ENCODE measurements at places on chromosomes 16 and 17.

- DNase-seq: no peak
Measured at GRCh38 chr16:85950136-85950918, 51.4 kb downstream of the IRF8 start.

DNA sequence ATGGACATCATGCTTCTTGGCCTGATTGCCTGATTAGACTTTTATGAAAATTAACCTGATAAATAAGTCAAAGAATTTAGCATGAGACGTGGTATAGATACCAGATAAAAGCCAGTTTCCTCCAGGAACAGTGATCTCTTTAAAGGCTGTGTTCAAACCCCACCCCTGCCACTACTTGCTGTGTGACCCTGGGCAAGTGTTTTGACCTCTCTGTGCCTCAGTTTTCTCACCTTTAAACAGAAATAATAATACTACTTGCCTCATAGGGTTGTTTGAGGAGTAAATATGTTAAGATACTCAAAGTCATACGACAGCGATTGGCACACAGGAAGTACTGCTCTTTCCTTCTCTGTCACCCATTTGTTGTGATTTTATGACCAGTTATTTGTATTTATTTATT is 115.5 kb downstream of the MAF start:
- no peak for DNase-seq

GRCh38 chr16:3662601-3663000 is 8.1 kb downstream of the DNASE1 start:
- DNase-seq: no peak

- DNase-seq: no peak
Measured at GRCh38 chr17:77544347-77545110, 403.8 kb downstream of the SEC14L1 start.

DNA sequence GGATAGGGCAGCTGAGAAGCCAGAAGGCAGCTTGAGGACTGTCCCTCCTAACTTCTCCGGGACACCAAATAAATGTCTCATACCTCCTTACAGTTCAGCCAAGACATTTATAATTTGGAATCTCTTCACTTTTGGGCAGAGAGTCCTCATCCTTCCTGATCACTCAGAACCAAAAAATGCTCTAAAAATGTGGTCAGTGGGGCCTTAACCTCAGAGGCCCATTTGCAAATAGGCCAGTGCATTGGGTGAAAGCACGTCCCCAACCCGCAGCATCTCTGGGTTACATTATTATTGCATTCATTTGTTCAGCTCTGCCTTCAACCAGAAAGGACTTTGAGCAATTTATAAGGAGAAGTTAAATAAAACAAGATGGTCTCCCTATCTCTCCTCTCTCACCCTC is 112.4 kb upstream of the IRX3 start:
- DNase-seq: no peak

- DNase-seq: no peak
Measured at GRCh38 chr17:2171702-2172076, 116.8 kb downstream of the HIC1 start.

DNA sequence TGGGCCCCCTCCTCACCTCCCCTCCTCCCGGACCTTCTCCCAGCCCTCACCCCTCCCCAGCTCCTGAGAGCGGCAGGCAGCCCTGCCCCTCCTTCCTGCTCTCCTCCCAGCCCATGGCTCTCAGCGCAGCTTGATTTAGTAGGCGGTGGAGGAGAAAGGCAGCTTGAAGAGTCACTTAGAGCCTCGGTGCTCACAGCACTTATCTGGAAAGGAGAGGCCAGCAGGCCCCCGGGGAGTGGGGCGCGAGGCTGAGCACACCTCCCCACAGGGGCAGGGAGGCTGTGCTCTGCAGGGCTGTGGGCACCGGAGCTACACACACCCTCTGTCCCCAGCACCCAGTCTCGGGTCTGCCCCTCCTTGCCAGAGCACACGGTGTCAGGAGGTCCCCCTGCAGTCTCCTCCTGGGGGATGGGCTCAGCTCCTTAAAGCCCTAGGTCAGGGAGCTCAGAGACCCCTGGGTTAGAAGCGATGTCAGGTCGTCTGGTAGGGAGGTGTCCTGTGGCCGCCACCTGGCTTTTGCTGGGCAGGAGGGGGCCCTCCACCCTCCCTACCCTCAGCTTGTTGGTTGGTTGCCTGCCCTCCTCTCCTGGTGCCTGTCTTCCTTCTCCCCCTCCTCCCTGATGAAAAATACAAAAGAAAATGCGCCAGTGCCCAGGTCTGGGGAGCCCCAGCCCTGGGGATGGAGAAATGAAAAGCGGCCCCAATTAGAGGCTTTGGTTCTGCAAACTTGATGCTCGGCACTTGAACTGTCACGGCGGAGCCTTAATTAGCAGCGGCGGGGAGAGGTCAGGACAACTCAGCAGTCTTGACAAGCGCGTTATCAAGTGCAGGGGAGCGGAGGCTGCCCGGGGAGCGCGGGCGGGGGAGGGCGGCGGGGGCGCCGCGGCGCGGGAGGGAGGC is 151.1 kb upstream of the GSE1 start:
- peak; percentile 44 for DNase-seq

DNA sequence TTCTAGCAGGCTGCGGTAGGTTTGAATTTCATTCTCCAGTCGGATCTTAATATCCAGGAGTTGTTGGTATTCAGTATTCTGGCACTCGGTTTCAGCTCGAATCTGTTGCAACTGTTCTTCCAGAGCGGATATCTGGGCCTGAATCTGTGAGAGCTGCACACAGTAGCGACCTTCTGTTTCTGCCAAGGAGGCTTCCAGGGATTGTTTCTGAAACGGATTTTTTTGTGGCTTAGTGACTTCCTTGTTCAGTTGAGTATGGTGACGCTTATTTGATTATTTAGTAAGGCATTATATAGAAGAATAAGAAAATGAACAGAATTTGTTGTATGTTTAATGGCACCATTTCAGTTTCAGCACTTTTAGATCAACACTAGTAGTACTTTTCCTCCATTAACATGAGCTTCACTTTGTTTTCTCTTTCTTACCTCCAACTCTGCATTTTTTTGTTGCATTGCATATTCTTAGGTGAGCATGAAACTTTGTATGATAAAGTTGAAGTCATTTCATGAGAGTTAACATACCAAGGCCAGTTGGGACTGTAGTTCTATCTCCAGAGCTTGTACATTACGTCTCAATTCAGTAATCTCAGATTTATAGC is 2.8 kb downstream of the KRT10 start:
- peak; percentile 27 for DNase-seq

DNA sequence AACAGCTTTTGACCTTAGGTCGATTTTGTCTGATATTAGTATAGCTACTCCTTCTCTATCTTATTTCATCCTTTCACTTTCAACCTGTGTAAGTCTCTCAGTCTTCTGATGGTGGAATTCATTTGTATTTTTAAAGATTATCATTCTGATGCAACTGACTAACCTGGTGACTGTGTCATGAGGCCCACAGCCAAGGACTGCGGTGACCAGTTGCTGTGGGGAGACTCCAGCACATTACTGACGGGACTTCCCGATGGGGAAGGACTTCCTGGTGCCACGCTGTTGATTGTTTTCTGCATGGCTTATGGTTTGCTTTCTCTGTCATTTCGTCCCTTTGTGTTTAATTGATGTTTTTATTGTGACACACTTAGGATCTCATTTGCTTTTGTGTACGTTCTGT is 34.2 kb downstream of the RMI2 start:
- DNase-seq: no peak

DNA sequence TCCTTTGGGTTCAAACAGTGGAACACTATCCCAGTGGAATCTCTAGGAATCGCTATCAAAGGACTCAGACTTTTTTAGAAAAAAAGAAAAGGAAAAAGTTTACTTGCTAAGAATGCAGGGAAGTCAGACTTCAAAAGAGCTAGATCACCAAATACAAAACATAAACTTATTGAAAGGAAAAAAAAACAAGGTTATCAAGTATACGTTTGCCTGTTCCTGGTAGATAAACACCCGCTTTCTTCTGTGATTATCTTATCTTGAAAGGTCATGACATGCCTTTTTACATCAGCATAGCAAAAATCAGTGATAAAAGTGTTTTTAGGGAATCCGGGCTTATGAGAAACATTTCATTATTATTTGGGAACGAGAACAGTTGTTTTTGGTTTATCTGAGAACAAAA is 129.3 kb upstream of the TMEM97 start:
- DNase-seq: no peak

DNA sequence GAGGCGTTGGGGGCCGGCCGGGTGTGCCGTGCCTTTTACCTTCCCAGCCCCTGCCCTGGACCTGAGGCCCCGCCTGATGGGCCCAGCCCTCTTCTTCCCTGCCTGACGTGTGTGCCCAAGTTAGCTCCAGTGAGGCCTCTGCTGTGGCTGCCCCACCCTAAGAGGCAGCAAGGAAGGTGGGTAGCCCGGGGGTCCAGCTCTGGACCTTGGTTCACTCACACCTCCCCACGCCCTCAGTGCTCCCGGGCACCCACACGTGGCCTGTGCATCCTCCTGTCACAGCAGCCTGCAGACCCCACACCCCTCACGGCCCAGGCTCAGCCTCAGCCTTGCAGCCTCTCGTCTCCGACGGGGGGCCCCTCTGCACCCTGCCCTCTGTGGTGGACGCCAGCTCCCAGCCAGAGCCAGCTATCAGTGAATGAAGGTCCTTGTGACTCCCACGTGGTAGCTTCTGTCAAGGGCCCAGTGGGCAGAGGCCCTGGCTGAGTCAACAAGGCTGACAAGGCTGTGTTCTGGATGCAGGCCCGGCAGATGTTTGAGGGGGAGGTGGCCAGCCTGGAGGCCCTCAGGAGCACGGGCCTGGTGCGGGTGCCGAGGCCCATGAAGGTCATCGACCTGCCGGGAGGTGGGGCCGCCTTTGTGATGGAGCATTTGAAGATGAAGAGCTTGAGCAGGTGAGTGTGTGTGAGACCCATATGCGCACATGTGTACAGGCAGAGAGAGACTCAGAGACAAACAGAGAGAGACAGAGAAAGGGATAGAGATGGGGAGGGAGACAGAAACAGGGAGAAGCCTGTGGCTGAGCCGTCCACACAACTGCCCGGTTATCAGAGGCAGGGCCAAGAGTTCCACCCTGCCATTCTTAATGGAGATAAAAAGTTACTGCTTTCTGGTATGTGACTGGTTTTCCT is 2.8 kb downstream of the FN3K start:
- DNase-seq: peak; percentile 57

- DNase-seq: no peak
Measured at GRCh38 chr16:15948532-15949209, 745 bp upstream of the ABCC1 start.

DNA sequence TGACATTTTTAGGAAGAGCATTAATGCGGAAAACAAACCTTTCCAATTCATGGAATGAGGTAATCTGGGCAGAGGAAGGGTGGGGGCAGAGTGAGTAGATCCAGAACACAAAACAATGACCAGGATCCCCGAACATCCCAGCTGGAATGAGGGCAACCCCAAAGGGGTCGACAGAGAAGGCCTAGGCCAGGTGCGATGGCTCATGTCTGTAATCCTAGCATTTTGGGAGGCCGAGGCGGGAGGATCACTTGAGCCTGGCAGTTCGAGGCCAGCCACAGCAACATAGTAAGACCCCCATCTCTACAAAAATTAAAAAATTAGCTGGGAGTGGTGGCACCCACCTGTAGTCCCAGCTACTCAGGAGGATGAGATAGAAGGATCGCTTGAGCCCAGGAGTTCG is 64.7 kb downstream of the ZFHX3 start:
- no peak for DNase-seq

DNA sequence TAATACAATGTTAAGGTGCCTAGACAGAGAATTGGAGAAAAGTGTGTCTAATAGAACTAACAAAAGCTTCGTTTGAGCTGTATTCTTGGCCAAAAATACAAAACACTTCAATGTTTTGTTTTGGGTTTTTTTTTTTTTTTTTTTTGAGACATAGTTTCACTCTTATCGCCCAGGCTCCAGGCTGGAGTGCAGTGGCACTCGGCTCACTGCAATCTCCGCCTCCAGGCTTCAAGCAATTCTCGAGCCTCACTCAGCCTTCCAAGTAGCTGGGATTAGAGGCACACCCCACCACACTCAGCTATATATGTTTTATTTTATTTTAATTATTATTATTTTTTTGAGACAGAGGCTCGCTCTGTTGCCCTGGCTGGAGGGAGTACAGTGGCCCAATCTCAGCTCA is 38.3 kb upstream of the CARMIL2 start:
- no peak for DNase-seq

- peak; percentile 13 for DNase-seq
Measured at GRCh38 chr16:88382491-88383400, at the start of gene ZNF469. Gene ZNF469 (plus strand): TSS chr16:88382959. CDS start chr16:88427471, 44,512 bp downstream.

- DNase-seq: peak; percentile 73
Measured at GRCh38 chr17:48241131-48241591, 133.6 kb downstream of the SNX11 start.

GRCh38 chr17:79986411-79987186 is 49.1 kb downstream of the TBC1D16 start:
- peak; percentile 38 for DNase-seq

DNA sequence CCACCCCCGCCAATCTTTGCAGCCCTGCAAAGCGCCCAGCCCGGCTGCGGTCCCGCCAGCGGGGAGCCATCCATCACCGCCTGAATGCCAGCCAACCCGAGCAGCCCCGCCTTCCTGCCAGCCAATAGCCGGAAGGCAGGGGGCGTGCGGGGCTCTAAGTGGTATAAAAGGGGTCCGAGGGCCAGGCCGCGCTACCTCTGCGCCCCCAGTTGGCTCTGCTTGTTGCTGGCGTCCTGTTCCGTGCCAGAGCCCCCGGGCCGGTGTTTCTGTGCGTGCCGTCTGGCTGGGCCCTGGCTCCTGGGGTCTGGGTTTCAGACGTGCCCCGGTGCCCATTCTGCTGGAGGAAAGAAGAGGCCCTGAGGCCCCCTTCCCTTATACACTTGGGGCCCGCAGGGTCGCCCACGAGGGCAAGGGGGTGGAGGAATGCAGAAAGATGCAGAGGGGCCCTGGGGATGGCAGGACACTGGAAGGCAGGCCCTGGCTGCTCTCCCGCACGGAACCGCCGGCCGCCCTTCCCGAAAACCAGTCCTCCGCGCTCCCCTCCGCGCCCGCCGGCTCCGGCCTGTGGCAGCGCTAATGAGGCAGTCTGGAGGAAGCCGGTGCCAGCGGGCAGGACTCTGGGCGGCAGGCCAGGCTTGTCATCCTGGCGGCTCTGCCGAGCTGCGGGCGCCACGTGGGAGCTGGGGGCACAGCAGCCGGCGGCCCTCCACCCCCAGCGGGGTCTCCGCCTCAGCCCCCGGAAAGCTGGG is 14.0 kb downstream of the COPZ2 start:
- DNase-seq: peak; percentile 50

DNA sequence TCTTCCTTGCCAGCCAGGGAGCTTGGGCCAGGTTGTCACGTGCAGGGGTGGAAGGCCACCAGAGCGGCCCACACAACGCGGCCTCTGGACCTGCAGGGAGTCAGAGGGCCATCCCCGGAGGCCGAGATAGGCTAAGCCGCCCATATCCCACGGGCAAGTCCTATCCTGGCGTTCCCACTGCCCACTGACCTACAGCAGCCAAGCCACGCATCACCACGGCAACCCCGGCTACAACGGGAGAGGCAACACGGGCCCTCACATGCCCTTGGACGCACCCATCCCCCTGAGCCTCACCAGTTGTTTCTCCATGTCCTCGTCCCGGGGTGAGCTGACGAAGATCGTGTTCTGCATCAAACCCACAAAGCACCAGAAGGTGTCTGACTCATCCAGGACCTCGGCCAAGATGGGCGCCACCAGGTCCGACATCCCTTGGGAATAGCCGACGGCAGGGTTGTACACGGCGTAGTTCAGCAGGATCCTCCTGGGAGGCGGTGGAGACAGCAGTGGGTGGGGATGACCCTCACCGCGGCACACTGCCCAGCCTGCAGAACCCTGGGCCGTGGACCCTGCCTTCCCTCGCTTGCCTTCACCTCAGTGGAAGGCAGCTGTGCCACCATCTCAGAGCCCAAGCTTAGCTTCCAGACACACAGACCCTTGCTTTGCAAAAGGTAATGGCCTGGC is 88.2 kb downstream of the TBC1D16 start:
- DNase-seq: no peak

GRCh38 chr17:59342681-59343131 is 11.3 kb downstream of the YPEL2 start:
- no peak for DNase-seq
